ENCODE measurements at places on chromosomes 7 and 10. TPM values are rescaled to one million over a fixed set of nuclear protein-coding genes. Genes with fewer than 3 reads are reported as not detected.

Gene PNLIP
- not detected for total RNA-seq

- DNase-seq, result no peak
These were observed 20.5 kb upstream of the RASGEF1A start for GRCh38 chr10:43287056-43288007.

DNA sequence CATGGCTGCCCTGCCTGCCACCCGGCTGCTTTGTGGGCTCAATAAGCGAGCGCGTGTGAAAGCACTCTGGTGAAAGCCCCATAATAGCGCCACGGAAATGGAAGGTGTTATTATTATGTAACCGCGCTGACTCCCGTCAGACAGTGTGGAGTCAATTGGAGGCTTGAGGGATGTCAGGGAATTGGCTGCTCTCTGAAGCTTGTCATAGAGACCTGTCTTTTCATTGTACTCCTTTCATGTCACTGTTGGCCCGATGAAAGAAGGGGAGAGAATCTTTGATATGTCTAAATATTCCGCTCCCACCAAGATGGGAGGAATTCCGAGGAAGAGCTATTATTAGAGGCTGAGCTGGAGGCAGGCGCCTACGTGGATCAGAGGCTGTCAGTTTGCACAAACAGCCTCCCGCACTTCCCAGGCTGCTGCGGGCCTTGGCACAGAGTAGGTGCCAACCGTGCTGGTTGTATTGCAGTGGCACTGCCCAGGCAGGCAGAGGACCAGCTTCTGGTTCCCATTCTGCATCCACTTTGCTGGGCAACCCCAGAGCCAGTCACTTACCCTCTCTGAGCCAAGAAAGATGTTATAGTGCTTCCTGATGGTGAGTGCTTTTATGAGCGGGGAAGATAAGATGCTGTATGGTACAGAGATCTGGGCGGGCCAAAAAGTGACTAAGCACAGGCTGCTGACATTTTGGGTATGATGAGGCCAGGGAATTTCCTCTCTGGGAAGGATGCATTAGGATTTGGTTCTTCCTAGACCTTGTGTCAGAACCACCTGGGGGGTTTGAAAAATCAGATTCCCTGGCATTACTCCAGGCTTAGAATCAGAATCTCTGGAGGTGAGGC lies 151.4 kb downstream of the RPS24 start:
- DNase-seq, result no peak

DNA sequence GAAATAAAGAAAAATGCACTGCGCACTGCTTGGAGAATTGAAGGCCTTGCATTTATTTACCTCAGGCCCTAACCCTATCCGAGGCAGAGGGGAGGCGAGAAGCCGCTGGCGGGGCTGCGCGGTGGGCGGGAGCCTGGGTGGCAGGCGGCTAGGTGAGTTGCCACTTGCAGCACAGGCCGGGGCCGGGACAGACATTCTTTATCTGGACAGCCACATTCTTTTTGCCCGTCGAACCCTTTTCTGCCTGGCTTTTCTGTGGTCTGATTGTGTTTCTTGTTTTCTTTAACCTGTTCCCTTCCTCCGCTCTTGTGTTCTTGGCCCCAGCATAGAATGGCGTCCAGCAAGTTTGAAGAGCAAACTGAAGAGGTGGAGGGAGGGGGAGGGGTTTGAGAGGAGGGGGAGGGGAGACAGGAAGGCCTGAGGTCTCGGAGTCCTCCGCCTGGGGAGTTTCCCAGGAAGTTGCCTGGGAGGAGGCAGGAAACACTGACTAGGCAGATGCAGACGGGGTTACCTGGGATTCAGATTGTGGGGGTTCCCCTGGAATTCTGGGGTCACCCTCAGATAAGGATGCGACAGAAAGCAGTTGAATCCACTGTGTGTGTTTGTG lies 5.1 kb downstream of the SHH start:
- DNase-seq, result no peak

DNA sequence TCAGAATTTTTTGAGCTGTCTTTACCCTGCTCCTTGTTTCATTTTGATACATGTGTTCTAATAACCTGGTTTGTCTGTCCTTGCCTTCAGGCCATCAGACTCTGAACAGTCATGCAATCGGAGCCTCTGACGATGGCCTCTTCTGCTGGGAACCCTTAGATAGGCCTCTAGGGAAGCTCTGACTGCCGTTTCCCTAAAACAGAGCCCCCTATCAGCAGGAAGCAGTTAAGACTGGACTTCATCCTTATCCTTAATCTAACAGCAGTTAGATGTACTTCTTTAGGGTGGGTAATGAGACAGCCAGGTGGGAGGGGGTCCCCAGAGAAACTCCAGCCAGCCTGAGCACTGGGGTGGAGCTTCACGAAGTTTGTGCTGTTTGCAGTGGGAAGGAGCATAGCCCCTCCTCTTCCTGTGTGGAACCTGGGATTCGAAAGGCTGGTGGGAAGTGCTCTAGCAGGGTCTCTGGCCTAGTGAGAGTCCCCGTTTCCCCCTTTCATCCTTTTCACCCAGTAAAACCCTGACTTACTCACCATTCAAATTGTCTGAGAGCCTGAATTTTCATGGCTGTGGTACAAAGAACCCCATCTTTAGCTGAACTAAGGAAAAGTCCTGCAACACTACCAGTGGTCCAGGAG lies 28.4 kb upstream of the SORCS3 start:
- DNase-seq, result no peak
